Glutamatergic neuron (in vitro differentiated cells): ENCODE measurements at places on chromosomes 2 and 18. TPM values are rescaled to one million over a fixed set of nuclear protein-coding genes. Genes with fewer than 3 reads are reported as not detected.

The ARHGEF33 gene
- 1.1 TPM for total RNA-seq

The UGT1A6 gene
- not detected for total RNA-seq

DNA sequence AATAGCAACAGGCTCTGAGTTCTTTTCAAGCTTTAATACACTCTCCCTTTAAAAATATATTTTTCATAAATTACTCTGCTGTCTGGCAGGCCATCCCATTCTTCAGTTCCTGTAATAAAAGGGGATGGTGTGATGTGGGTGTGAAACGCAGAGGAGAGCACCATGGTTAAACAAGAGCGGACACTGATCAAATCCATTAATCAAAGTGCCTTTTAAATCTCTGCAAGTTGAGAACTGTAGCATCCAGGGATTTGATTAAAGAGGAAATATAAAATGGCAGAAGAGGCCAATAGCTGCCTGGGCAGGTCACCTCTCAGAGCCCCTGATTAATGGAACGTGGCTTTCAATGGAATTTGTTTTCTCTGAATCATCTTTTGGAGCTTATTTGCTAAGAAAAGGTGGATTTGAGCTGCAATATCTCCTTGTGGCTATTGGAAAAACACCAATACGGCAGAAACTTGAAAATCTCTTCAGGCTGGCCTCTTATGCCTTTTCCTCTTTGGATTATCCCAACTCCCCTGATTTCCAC, 96.9 kb downstream of the ACTR3 start:
- DNase-seq = no peak

DNA sequence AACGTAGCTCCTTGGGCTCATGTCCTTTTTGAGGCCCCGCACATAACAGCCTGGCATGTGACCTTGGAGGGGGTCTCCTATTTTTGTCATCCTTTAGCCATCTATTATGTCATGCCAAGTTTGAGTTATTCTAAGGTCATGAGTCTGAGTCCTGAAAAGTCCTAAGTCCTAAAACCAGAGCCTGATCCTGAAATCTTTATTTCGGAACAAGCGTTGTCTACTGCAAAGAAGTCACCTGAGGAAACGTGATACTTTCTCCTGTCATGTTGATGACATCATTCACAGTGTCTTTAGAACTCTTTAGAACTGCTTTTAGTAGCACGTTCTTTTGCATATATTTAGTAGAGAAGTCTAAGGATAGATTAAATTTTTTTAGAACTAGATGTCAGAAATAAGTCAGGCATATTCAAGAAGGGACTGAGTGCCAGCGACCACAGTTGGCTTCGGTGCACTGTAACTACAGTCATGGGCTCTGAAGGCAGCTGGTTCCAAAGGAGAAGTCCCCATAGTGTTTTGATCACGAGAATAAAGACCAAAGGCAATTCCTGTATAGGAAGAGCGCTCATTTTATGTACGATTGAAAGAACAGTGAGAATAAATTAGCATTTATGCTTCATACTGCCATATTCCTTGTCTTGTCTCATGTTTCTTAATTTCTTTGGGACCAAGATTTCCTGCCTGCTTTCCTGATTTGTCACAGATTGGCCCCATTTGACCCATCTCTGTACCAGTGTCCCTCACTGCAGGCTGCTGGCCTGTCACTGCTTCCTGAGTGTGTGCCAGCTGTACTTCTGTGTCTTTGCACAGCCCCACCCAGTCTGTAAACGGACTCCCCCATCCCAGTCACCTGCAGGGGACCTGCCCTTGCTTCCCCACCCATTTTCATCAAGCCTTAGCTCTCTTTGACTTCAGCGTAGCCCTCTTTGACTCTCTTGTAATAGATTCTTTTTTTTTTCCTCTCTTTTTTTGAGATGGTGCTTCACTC, 75.8 kb downstream of the ASAP2 start:
- DNase-seq = no peak

GRCh38 chr2:37457401-37457901, 113.0 kb downstream of the QPCT start:
- no peak for DNase-seq
